Germinal center (tissue), 1 donor: ENCODE measurements at places on chromosomes 3 and 15.

DNA sequence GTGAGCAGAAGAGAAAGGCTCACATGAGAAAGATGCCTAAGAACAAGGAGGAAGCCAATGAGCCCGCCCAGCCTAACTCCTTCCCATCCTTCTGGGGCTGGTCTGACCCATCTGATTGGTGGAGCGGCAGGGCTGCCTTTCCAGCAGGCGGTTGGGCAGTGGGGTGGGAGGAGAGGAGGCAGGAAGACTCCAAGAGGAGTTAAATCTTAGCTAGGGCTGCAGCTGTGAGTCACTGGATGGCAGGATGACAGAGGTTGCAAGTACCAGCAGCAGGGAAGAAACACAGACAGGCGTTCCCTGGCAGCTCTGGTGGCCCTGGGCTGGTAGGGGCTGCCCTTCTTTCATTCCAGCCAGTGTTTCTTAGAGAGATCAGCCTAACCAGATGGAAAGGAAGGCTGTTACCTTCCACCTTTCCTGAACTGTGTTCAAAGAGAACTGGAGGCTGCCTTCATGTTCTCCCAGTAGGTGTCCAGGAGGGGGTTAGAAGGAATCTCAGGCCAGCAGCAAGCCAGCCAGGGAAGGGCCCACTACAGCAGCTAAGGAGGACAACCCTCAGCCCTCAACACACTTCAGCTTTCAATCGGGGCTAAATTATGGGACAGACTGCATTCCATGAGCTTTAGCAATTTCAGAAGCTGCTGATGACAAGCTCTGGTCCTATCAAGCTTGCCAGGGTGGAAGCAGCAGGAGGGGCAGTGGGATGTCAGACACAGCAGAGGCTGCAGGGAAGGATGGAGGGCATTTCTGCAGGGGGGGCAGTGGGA lies 50.3 kb downstream of the CHSY1 start:
- DNase-seq = no peak

DNA sequence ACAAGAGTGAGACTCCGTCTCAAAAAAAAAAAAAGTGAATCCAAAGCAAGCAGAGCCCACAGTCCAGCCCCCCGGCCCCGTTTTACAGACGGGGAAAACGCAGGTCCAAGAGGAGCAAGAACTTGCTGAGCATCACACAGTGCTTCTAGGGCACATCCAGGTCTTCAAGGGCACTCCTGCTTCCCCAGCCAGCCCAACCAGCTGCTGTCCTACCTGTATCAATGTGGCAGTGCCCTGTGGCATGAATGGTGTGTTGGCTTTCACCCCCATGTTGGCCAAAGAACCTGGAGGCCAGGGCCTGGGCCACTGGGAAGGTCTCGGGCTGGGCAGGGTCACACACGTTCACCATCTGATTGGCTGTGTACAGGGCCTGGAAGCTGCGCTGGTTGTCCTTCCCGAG lies 4.6 kb downstream of the MAN2C1 start:
- no peak for DNase-seq

- no peak for DNase-seq
Observed at GRCh38 chr3:69699183-69699582, 40.1 kb upstream of the MITF start.

DNA sequence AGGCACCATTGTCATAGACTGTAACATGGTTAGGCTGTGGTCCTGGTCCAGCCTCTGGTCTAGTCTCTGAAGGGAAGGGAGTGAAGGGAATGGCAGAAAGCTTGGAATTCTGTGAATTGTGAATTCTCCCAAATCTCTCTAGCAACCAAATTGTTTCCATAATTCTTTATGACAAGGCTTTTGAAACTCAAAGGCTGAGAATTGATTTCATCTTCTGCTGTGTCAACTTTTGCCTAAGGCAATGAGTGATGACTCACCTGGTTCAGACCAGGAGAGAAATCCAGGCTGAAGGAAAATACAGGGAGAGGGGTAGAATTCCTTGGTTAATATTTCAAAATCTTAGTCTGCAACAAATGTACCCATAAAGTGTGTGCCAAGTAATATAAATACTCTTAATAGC lies 82.6 kb upstream of the ADPGK start:
- DNase-seq = no peak

- no peak for DNase-seq
Observed at GRCh38 chr3:63709576-63709975, 57.1 kb downstream of the SNTN start.

DNA sequence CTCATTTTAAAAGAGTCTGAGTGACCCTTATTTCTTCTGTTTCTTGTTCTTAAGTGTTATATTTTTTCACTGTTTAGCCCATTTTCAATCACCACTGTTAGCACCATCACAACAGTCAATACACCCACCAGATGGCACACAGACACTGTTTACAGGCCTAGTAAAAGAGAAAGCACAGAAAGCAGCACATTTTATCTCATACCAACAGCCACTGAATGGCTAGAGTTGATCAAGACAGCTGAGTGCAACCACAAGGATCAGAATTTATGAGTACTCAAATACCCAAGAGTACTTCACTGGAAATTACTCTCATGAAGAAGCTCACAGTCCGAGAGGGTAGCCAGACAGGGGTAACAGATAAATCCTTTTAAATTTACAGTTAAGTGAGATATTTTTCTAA lies 127.0 kb downstream of the TFDP2 start:
- DNase-seq = no peak

GRCh38 chr15:62509395-62509958 lies 344.4 kb upstream of the C2CD4B start:
- no peak for DNase-seq

- no peak for DNase-seq
Observed at GRCh38 chr3:52015438-52016228, 19.9 kb upstream of the RPL29 start.

GRCh38 chr15:64046421-64047153 lies at the start of gene DAPK2:
Gene DAPK2, minus strand, starts transcription at chr15:64046485. Its CDS starts 6,224 bp downstream, at chr15:64040261.
- DNase-seq = peak; percentile 88

- DNase-seq = no peak
Observed at GRCh38 chr15:65096481-65097385, 18.3 kb downstream of the UBAP1L start.

DNA sequence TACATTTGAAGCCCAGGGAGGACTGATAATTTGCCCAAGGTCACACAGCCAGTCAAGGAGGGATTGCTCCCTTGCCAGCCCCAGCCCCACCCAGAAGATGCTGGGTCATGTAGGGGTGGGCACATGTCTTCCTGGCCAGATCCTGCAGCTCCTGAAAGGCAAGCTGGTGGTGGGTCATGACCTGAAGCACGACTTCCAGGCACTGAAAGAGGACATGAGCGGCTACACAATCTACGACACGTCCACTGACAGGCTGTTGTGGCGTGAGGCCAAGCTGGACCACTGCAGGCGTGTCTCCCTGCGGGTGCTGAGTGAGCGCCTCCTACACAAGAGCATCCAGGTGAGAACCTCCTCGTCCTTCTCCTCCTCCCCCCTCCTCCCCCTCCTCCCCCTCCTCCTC lies 13.2 kb downstream of the ISG20 start:
- no peak for DNase-seq

GRCh38 chr15:95394186-95395067 lies 936.1 kb upstream of the NR2F2 start:
- no peak for DNase-seq

DNA sequence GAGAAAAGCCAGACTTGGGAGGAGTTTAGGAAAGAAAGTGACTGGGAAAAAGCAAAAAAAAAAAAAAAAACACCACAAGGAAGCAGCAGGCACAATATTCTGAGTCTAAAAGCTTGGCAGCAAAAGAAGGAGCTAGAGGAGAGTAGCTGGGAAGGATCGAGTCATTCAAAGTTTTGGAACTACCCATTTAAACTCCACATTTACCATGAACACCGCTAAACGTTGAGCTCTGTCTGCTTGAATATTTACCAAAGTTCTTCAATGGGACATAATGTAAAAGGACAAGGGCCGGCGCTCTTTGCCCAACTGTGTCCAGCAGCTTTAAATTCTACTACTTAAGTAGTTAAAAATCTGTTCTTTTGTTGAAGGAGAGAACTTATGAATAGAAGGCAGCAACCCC lies 481.9 kb downstream of the FOXP1 start:
- no peak for DNase-seq

GRCh38 chr3:135513106-135514059 lies 452.1 kb upstream of the PPP2R3A start:
- no peak for DNase-seq

GRCh38 chr15:31014608-31014925 lies 23.1 kb upstream of the MTMR10 start:
- DNase-seq = no peak

GRCh38 chr3:196168808-196169391 lies 42.3 kb downstream of the ZDHHC19 start:
- DNase-seq = no peak

- no peak for DNase-seq
Observed at GRCh38 chr3:152893647-152894046, 58.7 kb downstream of the P2RY1 start.

- no peak for DNase-seq
Observed at GRCh38 chr3:155001289-155002010, 78.7 kb upstream of the MME start.

- DNase-seq = no peak
Observed at GRCh38 chr3:173921732-173922131, 524.2 kb downstream of the NLGN1 start.

DNA sequence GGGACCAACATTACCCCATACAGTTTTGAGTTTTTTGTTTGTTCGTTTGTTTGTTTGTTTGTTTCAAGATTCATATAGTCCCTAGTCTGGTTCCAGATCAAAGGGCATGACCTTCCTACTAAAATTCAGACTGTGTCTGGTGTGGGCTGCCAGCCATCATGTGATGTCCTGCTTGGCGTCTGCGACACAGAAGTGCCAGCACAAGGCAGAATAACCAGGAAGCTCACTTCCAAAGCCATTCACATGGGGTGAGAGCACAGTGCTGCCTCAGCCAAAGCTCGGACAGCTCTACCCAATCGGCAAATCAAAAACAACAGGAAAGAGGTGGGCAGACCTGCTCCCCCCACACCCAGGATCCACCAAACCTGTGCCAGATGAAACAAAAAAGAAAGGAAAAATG lies 142.6 kb upstream of the THBS1 start:
- no peak for DNase-seq

GRCh38 chr3:190446573-190447279 lies 3.0 kb downstream of the TMEM207 start:
- no peak for DNase-seq

GRCh38 chr3:37708789-37709188 lies 152.9 kb upstream of the CTDSPL start:
- no peak for DNase-seq

- DNase-seq = no peak
Observed at GRCh38 chr3:110430146-110430545, 641.5 kb upstream of the NECTIN3 start.

DNA sequence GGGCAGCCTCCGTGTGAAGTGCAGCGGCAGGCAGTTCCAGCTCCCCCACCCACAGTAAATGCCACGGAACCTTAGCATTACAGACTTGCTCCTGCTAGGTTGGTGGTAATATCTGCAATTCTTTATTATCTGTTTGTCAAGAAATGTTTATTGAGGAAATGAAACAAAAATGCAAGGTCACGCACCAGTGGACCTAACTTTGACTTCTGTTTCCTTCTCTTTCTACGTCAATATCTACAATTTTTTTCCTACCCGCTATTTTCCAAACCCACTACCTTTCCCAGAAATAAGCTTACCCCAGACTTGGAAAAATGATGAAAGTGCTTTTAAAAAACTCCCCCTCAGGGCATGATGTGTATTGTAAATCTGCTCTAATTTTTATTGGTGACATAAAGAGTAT lies 18.9 kb downstream of the ILDR1 start:
- DNase-seq = peak; percentile 62

DNA sequence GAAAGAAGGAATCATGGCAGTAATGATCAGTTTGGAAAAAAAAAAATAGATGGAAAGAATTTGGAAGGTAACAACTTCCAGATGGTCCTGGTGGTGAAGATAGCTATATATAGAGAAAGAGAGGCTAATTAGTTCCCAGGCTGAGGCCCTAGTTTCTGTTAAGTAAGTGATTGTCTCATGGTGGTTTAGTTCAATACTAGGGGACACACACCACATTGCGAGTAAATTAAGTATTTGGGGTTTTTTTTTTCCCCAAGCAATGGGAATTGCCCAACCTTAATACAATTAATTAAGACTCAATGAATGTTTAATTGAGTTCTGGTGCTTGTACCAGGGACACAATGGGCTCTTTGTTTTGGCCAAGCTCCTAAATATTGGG lies 143.8 kb upstream of the WNT5A start:
- no peak for DNase-seq

- no peak for DNase-seq
Observed at GRCh38 chr15:52378746-52379394, 83.3 kb upstream of the MYO5C start.

DNA sequence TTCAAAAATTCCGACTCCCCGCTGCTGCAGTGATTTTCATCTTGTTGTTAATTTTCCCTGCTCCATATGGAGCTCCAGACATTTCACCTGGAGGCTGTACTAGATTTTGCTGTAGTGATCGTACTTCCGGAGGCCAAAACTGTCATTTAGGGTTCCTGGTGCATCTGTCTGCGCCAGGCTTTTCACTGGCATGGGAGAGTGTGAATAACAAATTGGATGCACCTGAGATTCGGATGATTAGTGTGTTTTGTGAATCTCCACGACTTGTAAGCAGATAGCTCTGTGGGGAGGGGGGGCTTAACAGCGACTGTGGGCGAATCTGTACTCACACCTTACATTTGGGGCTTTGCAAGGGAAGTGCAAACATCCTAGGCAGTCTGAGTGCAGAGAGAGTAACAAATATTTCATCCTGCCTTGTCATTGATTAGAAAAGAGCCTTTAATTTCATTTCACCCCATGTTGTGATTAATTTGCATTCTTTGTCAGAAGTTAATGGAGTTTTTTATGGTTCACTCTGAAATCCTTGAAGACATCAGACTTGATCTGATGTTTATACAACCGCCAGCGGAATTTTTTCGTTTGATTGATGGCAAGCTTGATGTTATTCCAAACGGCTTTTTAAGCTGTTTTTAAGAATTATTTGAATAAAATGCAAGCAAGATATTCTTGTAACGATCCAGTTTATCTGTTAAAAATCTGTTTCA lies 92.5 kb upstream of the SKOR1 start:
- no peak for DNase-seq

GRCh38 chr3:116046350-116046749 lies 398.9 kb downstream of the LSAMP start:
- DNase-seq = no peak

DNA sequence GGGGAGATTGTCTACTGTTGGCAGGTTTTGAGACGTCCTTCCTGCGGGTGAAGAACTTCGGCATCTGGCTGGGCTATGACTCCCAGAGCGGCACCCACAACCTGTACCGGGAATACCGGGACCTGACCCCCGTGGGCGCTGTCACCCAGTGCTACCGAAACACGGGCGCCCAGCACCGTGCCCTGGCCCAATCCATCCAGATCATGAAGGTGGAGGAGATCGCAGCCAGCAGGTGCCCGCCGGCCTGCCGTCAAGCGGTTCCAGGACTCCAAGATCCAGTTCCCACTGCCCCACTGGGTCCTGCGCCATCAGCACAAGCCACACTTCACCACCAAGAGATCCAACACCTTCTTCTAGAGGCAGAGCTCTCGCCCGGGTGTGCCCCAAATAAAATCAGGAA lies 194.9 kb upstream of the EPHA6 start:
- DNase-seq = no peak
